ENCODE measurements at places on chromosomes 4 and X. TPM values are rescaled to one million over a fixed set of nuclear protein-coding genes. Genes with fewer than 3 reads are reported as not detected.
A peak's percentile ranks its signal among the peaks of the same experiment; 100 is the strongest.

DNA sequence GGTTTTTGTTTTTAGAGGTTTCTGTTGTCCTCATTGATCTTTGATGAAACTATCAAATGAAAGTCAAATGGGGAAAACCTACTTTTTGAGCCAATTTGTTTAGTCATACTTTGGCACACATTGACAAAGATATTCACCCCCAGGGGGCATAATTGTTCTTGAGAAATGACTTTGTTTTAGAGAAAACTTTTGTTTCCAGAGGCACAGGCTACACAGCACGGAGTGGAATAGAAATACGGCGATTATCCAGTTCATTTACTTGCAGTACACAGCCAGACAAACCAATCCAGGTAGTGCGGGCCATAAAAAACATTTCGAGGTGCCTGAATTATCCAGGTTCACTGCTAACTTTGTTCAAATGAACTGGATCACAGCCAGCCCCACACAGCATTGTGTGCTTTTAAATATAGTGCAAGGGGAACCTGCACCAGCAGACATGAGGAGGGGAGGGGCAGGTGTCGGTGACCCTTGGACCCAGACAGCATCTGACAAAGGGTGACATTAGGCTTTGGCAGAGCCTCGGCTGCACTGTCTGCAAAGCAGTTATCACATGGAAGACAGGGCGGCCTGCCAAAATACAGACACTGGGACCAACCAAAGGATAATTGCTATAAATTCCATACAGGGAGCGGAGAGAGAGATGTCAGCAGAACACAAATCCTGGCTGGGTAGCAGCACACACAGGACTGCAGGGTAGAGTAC, 179.6 kb upstream of the NOCT start:
- no peak for DNase-seq

- DNase-seq = no peak
These were observed 212.0 kb upstream of the JADE1 start for GRCh38 chr4:128597500-128597899.

GRCh38 chrX:26778320-26778888, 562.4 kb downstream of the MAGEB5 start:
- DNase-seq = no peak

GRCh38 chr4:153790962-153791551, 2.2 kb upstream of the SFRP2 start:
- DNase-seq = peak; percentile 61

DNA sequence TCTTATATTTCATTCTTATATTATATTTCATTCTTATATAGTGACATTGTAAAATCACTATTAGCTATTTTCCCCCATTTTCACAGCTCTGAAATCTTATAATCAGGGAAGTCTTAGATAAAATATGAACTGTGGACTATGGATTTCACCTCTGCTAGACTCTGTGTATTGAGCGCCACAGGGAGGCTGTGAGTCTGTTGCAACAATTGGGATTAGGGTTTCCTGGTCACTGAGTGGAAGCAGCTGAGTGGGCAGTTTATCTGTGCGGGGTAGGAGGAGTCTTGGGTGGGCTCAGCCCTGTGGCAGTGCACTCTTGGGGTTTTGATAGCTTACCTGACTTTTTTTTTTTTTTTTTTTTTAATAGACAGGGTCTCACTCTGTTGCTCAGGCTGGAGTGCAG, 249.5 kb downstream of the PTTG2 start:
- DNase-seq = no peak

DNA sequence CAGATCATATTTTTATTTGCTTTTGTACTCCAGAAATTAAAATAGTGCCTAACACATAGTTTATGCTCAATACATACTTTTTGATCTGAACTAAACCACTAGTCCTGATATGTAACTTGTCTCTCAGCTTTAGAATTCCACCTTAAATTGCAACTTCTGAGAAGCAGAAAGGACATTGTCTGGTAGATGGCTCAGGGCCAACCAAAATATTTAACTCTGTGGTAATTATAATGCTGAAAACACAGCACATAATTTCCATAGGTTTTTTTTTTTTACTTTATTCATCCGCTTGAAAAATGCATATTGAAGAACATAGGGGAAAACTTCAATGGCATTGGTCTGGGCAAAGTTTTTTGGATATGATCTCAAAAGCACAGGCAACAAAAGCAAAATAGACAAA, 59.3 kb downstream of the AREG start:
- DNase-seq = no peak

DNA sequence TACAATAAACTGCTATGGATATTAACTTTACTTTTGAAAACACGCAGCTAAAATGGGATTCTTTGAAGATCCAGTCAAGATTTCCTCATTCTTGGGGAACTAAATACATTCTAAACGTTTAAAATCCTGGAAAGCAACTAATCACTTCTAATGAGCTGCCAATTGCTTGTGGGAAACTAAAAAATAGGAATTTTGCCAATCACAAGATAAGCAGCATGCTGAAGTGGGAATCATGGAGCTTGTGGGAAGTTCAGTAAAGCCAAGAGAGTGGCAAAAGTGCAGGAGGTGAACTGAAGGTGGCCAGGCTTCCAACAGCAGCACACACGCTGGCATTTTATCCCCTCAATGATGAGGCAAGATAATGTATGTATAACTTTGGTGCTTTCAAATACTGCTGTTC, 133.0 kb downstream of the GPC3 start:
- no peak for DNase-seq

- no peak for DNase-seq
These were observed 54.4 kb downstream of the ELF4 start for GRCh38 chrX:130055899-130056298.

DNA sequence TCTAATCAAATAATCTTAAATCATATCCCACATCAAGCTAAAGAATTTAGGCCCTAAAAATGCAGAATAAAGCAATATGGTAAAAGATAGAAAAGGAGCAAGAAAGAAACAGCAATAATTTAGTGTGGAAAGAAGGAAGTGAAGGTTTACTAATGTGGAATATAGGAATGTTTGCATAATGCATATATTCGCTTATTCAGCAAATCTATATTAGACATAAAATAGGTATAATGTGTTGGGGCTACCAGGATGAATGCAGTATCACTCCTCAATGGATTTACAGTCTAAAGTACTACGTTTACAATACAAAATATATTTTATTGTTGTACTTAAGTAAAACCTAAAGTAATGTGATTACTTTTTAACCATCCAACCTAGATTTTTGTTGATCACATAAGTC, 4.7 kb downstream of the CENPE start:
- DNase-seq = no peak

- DNase-seq = no peak
These were observed 375.2 kb downstream of the GALNTL6 start for GRCh38 chr4:172188248-172188988.

- no peak for DNase-seq
These were observed 51.7 kb upstream of the GPM6B start for GRCh38 chrX:13868591-13868990.

GRCh38 chrX:78593701-78594100, 65.4 kb downstream of the RTL3 start:
- no peak for DNase-seq

- no peak for DNase-seq
These were observed 1399.7 kb downstream of the PCDH7 start for GRCh38 chr4:32119907-32120306.

- peak; percentile 7 for DNase-seq
These were observed 37.7 kb upstream of the RAB33B start for GRCh38 chr4:139416073-139416673.

- no peak for DNase-seq
These were observed 974.3 kb upstream of the INTU start for GRCh38 chr4:126658411-126658810.

- DNase-seq = peak; percentile 89
These were observed 6.2 kb downstream of the TXK start for GRCh38 chr4:48127682-48128404.

GRCh38 chr4:176592976-176593670, 199.6 kb downstream of the VEGFC start:
- DNase-seq = no peak

- peak; percentile 27 for DNase-seq
These were observed 3.8 kb downstream of the G6PD start for GRCh38 chrX:154542723-154543424.

GRCh38 chr4:5368426-5368825, 317.1 kb downstream of the STK32B start:
- no peak for DNase-seq

DNA sequence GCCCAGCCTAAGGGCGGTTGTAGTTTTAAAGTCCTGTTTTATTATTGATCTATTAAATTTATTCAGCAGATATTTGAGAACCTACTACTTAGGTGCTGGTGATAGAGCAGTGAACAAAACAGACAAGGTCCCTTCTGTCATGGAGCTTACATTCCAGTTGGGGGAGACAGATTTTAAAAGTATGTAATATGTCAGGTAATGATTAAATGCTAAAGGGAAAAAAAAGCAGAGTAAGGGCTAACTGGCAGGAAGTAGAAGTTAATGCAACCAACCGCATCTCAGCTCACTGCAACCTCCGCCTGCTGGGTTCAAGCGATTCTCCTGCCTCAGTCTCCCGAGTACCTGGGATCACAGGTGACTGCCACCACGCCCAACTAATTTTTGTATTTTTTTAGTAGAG, 7.8 kb upstream of the MCUB start:
- no peak for DNase-seq

DNA sequence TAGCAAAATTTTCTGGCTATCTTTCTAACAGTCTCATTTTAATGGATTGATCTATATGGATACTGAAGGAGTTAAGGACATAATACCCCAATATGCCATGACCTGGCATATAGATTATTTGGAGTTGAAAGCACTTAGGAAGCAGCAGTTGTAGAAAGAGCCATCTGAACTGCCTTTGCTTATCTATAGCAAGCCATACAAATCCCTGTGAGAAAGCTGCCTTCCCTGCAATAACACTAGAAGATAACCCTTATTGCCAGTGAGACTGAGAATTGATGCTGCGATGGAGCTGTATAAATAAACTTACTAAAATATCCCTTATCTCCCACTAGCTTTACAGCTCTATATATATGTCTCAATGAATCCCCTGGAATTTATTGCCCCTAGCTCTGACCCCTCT, 346.3 kb downstream of the TECRL start:
- no peak for DNase-seq

- DNase-seq = peak; percentile 22
These were observed 214.4 kb upstream of the CPEB2 start for GRCh38 chr4:14787894-14788293.

DNA sequence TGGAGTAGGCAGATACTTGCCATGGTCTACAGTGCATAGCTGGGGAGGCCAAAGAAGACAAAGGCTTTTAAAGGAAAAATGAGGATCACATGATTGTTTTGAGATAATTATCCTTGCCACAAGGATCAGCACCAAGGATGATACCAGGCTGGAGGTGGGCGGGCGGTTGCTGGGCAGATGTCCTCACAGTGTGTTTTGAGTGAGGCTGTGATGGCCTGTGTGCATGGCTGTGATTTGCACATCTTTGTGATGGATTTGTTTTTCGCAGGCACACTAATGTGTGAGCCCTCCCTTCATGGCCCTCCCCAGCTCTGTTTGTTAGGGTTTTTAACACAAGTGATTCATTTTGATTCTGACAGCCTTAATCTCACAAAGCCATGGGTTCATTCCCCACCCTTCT, 46.8 kb downstream of the RGS12 start:
- DNase-seq = no peak

DNA sequence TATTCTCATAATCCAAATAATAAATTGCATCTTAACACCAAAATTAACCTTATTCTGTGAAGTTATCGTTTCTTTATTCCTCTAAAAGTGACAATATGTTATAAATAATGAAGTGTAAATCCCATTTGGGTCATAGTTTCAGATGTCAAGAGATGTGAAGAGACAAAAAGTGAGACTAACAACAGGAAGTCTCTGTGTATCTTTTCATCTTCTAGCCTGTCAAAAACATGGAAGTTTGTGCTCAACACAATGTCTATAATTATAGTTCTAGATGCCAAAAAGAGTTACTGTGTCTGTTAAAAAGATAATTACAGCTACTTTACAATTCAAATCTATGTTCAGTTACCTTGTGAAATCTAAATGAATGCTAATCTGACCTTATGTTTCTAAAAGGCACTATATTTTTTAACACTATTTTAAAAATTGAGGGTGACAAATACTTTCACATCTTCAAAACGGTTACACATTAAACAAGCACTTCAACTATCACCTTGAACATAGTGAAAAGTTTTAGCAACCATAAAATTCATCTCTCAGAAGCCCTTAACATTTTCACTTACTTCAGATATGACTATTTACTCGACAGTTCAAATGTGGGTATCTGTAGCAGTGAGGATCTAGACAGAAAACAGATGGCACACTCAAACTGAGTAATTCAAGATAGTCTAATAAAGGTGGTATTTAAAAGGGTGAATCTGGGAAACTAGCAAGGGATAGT, 509.8 kb downstream of the ARAP2 start:
- no peak for DNase-seq

DNA sequence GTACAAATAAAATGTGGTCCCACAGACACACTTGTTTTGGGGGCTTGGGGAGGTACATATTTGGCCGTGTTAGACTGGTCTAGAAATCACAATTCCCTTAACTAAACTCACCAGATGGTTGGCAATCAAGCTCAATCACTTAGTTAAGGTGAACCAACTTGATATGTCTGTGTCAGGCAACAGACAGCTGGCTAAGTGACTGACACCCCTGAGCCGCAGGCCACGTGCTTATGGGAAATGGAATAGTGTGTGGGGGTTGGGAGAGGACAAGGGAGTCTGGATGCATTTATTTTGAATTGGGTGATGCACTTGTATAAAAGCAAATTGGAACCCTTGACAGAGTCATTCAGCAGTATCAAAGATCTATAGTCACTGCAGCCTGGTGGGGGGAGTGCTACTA, 209.0 kb downstream of the HS6ST2 start:
- DNase-seq = no peak

GRCh38 chrX:101274198-101274597, 16.9 kb downstream of the TAF7L start:
- no peak for DNase-seq

- DNase-seq = no peak
These were observed 159.2 kb downstream of the TECRL start for GRCh38 chr4:64250061-64250460.

- no peak for DNase-seq
These were observed 175.4 kb upstream of the MBNL3 start for GRCh38 chrX:132664273-132664672.

GRCh38 chrX:23720117-23720677, 22.9 kb downstream of the ACOT9 start:
- DNase-seq = no peak

GRCh38 chrX:2314831-2315365, 185.9 kb downstream of the DHRSX start:
- DNase-seq = no peak

Gene NPY1R
- not detected for total RNA-seq

Gene GAGE12J
- total RNA-seq = not detected

Gene DMRTC1B
- 0.30 TPM for total RNA-seq

Gene DRD5
- total RNA-seq = not detected

Gene GABRE
- total RNA-seq = not detected

Gene SYN1
- 2.0 TPM for total RNA-seq

Gene HTR2C
- total RNA-seq = not detected

Gene PNMA6A
- 0.49 TPM for total RNA-seq

Gene TRPC3
- 0.51 TPM for total RNA-seq

Gene MAGEA8
- not detected for total RNA-seq

Gene NAP1L3
- 3.6 TPM for total RNA-seq

Gene SULT1B1
- 3.3 TPM for total RNA-seq

Gene RRH
- total RNA-seq = 0.99 TPM

Gene VEGFD
- not detected for total RNA-seq

Gene MXD4
- 10.1 TPM for total RNA-seq
